ENCODE measurements at places on chromosomes 4 and X. TPM values are rescaled to one million over a fixed set of nuclear protein-coding genes. Genes with fewer than 3 reads are reported as not detected.

The CACNA1F gene
- 0.47 TPM for total RNA-seq

The OTUD6A gene
- total RNA-seq = not detected

The S100P gene
- 3.8 TPM for total RNA-seq

The RBM46 gene
- total RNA-seq = not detected

The UGT2B7 gene
- total RNA-seq = not detected

The MAGEA6 gene
- total RNA-seq = not detected

The PLAC8 gene
- total RNA-seq = 146 TPM

The RHOXF2B gene
- not detected for total RNA-seq

The TADA2B gene
- total RNA-seq = 40.9 TPM

The GPRASP3 gene
- 3.4 TPM for total RNA-seq

The F11 gene
- not detected for total RNA-seq

The NLRP2B gene
- not detected for total RNA-seq

The GAGE12E gene
- total RNA-seq = not detected

DNA sequence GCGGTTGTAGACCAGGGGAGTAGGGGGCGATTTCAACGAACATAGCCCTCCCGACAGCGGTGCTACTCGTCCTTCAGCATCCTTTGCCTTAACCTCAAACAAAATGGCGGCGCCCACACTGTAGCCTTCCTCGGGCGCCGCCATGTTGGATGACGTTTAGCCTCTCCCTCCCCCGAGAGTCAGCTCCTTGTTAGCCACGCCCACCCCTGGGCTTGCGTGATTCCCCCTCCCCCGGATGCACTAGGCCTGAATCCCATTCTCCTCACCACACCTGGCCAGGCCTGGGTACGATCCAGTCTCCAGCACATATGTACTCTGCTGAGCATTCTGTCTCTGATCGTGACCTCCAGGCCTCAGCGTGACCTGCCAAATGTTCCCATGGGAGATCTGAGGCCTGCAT is 49.0 kb upstream of the ZNF157 start:
- no peak for DNase-seq

DNA sequence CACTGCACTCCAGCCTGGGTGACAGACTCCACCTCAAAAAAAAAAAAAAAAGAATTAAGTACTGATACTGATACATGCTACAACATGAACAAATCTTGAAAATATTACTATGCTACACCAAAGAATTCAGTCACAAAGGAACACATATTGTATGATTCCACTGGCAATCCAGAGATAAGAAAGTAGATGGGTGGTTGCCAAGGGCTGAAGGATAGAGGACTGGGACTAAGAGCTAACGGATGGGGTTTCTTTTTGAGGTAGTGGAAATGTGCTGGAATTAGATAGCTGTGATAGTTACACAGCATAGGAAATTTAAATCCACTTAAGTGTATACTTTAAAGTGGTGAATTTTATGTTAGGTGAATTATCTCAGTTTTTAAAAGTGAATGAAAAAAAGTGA is 12.5 kb downstream of the ATP11C start:
- no peak for DNase-seq

DNA sequence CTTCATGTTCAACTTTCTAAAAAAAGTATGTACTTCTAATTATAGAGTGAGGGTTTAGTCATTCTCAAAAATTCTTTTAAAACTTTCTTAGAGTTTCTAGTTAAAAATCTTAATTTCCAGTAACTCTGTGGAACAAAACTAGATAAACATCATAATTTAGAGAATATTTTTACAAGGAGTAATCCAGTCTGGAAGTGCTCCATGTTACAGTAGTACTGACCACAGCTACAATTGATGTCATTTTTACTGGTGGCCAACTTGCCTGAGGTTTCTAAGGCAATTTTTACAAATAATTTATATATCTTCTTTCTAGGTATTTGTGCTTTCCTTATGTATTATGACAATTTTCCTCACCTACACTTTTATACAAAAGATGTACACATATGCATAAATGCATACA is 490.4 kb downstream of the CENPC start:
- DNase-seq = no peak

- DNase-seq = no peak
Observed at GRCh38 chrX:119071381-119071780, 1.4 kb upstream of the CT47C1 start.

GRCh38 chrX:7318241-7318640 is 170.3 kb upstream of the PUDP start:
- no peak for DNase-seq

GRCh38 chr4:3420956-3421355 is 20.8 kb upstream of the HGFAC start:
- DNase-seq = no peak

GRCh38 chr4:88320780-88321373 is 36.5 kb upstream of the PPM1K start:
- no peak for DNase-seq

- DNase-seq = no peak
Observed at GRCh38 chrX:82029571-82030218, 827.8 kb downstream of the SH3BGRL start.

DNA sequence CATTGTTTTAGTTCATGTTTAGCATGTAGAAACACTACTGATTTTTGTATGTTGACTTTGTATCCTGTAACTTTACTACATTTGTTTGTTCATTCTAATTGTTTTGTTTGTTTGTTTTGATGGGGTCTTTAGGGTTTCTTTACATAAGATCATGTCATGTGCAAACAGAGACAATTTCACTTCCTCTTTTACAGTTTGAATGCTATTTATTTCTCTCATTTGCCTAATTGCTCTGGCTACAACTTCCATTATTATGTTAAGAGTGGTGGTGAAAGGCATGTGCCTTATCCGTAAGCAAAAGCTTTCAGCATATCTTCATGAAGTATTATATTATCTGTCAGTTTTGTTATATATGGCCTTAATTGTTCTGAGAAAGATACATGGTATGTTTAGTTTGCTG is 571.1 kb downstream of the PCDH7 start:
- no peak for DNase-seq

GRCh38 chr4:149781150-149781549 is 34.5 kb downstream of the IQCM start:
- no peak for DNase-seq

DNA sequence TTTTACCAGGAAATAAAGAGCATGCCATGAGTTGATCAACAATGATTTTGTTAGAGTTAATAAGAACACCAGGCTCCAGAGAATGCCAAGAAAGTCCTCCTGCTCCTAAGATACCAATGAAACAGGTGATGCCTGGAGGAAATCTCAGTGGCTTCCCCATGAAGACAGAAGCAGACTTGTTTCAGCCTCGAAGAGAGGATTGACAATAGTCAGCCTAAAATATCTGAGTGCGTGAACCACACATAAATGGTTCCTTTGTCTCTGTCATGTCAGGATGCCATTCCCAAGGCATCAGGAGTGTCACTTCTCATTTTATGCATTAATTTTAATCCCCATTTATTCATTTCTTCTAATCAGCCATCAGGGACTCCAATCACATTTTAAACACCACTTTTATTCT is 69.6 kb downstream of the PHOX2B start:
- DNase-seq = no peak

- no peak for DNase-seq
Observed at GRCh38 chr4:125115941-125116340, 198.8 kb upstream of the FAT4 start.

GRCh38 chr4:183823434-183823833 is 81.7 kb upstream of the STOX2 start:
- no peak for DNase-seq

DNA sequence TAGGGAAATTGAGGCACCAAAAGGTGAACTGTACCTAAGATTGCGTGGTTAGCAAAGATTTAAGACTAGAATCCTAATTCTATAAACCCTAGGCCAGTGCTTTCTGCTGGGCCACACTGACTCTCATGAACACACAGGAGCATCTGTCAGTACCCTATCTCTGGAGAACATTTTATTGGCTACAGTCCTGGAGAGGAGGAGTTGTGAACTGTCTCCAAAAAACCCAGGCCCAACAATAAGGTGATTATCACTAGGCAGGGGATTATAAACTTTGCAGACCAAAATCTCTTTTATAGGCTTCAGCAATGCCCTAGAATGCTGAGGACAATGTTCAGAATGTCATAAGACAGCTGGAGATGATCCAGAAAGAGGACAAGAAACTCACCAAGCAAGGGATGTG is 24.1 kb downstream of the OPHN1 start:
- DNase-seq = no peak

GRCh38 chr4:155025762-155026457 is 182.5 kb upstream of the NPY2R start:
- no peak for DNase-seq

DNA sequence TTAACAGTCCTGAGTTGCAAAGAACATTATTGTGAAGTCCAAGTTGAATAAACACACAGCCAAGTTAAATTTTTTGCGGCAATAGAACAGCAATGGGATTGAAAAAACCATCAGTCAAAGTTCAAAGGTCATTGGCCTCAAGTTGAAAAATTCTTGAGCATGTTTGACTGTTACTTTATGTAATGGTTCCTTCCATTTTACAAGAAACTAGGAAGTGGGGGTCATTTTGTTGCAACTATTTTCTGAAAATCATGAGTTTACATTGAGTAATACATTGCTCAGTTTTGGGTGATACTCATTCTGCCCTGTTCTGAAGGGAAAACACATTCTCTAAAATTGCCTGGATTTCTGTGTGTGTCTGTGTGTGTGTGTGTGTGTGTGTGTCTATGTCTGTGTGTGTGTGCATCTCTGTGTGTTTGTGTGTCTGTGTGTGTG is 5.2 kb upstream of the IRF2 start:
- DNase-seq = no peak

GRCh38 chrX:123504047-123504446 is 228.8 kb downstream of the THOC2 start:
- no peak for DNase-seq

GRCh38 chr4:105088110-105088879 is 58.4 kb upstream of the TET2 start:
- DNase-seq = no peak

DNA sequence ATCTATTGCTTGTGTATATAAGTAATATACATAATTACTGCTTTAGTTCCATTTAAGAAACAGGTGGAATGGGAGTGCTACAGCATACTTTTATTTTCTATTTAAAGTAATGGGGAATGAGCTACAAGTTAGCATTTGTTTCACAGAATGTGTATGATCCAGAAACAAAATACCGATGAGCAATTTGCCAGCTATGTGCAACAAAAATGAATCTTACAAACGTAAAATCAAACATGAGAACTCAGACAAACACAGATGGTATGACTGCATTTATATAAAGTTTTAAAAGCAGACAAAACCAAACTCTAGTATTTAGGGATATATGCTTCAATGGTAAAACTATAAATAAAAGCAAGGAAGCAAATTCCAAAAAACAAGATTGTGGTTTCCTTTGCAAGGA is 141.7 kb downstream of the PAPSS1 start:
- DNase-seq = no peak

DNA sequence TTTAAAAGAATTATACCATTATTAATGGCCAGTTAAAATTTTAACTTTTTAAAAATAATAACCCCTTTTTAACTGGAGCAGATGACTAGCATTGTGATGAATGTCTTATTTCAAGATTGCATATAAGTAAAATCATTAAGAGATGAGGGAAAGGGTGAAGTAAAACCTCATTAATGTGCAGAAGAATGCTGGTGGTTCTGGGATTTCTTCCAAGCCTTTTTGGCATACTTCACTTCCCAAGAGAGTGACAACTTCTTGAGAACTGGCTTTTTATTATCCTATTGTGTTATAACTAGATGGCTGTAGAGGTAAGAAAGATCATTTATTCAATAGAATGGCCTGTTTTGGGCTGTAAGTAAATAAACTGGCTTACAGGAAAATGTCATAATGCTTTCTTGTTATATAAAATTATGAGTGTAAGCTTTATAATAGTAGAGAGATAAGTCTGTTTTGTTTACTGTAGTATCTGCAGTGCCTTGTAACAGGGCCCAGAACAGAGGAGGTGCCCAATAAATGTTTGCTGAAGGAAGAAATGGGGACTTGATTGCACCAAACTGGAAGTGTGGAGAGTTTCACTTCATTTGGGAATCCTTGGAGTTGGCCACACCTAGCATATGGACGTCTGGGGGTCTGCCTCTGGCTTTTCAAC is 242.9 kb upstream of the PITX2 start:
- DNase-seq = no peak

GRCh38 chr4:154078504-154079350 is 289.8 kb upstream of the SFRP2 start:
- DNase-seq = no peak

DNA sequence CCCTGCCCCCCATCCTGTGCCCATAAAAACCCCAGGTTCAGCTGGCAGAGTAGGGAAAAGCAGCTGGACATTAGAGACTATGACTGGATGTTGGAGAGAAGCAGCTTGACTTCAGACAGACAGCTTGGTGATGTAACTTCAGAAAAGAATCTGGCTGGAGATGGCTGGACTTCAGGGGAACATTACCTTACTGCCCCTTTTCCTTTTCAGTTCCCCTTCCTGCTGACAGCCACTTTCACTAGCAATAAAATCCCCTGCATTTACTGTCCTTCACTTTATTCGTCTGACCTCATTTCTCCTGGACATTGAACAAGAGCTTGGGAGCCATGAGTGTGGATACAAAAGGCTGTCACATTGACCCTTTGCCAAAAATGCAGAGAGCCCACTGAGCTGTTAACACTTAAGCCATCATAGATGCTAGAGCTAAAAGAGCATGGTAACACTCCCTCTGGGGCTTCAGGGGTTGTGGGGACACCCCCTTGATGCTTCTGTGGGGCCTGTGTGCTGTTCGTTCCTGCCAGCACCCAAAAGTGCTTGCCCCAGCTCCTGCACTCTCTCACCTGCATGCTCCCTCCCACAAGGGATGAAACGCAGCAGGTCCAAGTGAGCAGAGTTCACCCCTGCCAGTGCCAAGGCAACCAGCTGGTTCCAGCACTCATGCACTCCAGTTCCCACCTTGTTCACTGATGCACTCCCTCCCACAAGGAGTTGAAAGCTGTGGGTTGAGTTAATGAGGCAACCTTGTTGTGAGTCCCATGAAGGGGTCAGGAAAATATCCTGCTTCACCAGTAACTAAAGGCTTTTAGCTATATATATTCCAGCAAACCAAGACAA is 263.8 kb upstream of the NDST3 start:
- DNase-seq = no peak

DNA sequence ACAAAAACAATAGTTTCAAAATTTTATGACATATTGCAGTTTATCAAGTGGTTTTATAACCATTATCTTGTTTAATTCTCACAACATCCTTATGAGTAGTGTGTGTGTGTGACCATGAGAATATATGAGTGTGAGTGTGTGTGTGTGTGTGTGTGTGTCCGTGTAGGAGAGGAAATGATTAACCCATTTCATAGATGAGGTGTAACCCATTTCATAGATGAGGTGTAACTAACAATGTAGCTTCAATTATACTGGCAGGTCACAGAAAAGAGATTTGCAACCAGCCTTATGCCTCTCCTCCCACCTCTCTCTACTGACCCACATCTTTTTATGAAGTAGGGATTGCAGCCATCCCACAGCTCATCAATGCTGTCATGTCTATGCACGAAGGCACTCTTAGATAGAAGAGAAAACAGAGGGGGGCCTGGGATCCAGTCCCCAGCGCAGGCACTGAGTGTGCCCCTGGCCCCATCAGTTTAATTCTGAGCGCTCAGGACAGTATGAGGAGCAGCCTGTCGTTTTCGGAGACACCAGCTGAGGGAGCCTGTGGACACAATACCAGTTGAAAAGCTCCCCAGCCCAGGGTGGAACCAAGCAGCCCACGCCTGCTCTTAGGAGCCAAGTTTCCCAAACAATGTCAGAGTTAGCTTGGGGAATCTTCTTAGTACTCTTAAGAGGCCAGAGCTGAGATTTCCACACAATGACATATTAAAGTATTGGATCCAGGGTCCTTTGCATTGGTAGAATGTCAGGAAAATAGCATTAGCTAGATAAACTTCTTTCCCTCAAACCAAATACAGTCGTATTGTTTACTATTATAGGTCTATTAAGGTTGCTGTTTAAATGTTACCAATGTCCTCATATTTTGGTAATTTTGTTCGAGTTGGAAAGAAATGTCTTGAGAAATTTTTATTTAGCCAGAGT is 88.6 kb downstream of the PALLD start:
- no peak for DNase-seq
